Stimulated activated naive CD4-positive, alpha-beta T cell treated with Interleukin-2 at 50 U/mL for 16 hours (primary cell): ENCODE measurements at places on chromosomes 1 and 21.

GRCh38 chr1:60031146-60031545, 42.4 kb downstream of the C1orf87 start:
- no peak for DNase-seq

DNA sequence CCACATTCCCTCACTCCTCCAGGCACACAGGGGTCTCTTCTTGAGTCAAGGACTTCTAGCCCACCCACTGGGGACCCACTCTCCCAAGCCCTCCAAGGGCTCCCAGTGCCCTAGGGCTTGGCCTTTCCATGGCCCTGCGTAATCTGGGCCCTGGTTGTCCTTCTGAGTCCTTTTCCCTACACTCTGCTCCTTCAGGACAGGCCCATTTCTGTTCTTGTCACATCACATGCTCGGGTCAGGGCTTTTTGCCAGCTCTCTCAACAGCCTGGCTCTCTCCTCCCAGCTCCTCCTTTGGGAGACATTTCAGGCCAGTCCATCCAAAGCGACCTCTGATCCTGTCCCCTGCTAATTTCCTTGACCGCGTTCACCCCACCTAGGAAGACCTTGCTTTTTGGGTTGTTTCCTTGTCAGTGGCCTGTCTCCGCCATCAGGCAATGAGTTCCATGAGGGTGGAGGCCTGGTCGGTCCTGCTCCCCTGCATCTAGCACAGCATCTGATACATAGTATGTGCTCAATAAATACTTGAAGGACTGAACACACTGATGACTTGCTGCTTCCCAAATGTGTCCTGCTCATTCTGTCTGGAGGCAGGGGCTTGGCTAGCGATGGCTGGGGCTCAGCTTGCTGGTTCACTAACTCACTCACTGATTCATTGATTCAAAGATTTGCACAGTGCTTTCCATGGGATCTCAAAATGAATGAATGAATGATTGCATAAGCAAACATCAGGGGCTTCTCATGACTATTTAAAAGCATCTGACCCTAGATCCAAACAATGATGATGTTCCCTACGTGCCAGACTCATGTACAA, 44.8 kb downstream of the DHRS3 start:
- DNase-seq: no peak

DNA sequence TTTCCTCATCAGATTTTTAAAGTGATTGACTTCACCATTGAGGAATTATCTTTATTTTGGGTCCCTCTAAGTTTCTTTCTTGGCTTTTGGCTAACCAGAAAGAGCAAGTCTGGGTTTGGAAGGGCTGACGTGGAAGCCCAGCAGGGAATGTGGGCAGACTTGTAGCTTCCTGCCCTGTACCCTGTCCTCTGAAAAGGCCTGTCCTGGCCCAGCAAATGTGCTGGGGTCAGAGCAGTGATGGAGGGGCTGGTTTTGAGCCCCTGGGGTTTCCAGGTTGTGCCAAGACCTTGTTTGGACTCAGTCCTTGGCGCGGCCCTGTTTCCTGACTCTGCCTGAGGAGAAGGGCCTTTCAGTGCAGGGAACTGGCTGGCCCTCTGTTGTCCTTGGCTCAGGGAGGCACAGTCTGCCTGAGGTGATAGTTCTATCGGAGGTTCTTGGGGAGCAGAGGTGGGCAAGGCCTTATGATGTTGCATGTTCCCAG, 72.1 kb downstream of the UCK2 start:
- no peak for DNase-seq

- no peak for DNase-seq
Measured at GRCh38 chr1:200558866-200559459, 61.6 kb downstream of the KIF14 start.

DNA sequence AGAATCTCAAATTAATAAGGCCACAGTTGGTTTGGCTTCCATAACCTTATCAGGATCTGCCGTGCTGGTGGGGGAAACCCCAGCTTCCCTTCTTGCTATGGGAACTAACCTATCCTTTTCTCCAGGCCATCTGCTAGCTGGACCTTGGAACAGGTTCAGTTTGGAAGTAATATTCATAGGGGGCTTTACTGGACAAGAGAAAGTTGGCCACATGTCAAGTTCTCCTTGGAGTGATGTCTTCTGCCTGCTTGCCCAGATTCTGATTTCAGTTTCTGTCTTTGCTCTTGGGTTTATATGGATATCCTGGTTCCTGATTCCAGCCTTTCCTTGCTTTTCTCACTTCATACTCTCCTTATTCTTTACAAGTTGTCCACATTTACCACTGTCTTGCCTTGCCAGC, 279.6 kb downstream of the ASTN1 start:
- no peak for DNase-seq

DNA sequence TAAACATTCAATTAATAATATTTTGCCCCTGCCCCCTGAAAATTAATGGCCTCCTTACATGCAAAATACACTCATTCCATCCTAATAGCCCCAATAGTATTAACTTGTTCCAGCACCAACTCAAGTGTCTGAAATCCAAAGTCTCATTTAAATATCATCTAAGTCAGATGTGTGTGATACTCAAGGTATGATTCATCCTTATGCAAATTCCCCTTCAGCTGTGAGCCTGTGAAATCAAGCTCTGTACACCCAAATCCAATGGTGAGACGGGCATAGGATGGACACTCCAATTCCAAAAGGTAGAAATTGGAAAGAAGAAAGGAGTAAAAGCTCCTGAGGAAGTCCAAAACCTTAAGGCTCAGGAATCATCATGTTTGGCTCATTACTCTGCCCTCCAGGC, 83.5 kb downstream of the HHAT start:
- no peak for DNase-seq

DNA sequence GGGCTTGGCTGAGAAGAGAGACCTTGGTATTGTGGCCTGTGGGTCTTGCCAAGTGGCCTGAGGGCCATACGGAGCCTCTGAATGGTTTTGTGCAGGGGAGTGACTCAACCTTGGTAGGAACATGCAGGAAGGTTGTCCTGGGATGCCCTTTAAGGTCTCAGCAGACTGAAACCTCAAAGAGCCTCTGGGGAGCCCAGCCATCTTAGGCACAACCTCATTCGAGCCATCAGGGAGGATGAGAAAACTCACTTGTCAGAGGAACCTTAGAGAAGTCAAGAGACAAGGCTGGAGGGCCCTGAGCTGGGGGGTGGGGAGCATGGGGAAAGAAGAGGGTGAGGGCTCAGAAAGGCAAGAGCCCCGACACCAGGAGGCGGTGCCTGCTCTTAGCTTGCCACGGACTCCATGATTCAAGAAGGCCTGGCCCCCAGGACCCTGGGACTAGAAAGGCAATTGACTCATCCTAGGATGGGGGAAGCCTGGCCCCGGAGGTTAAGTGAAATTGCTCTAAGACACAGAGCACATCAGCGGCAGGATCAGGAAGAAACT, 13.0 kb downstream of the IFI6 start:
- DNase-seq: peak; percentile 41

GRCh38 chr1:54975356-54976108, 4.9 kb upstream of the TMEM61 start:
- no peak for DNase-seq

- DNase-seq: peak; percentile 12
Measured at GRCh38 chr1:14915356-14916054, 238.0 kb upstream of the TMEM51 start.
